ENCODE measurements at places on chromosomes 2 and 18.
A peak's percentile ranks its signal among the peaks of the same experiment; 100 is the strongest.

GRCh38 chr2:45269149-45269793 is 260.0 kb upstream of the SIX2 start:
- DNase-seq = no peak

GRCh38 chr2:110644357-110644756 is 33.5 kb downstream of the BUB1 start:
- no peak for DNase-seq

- DNase-seq = peak; percentile 42
Observed at GRCh38 chr2:120442923-120443571, 97.1 kb downstream of the INHBB start.

DNA sequence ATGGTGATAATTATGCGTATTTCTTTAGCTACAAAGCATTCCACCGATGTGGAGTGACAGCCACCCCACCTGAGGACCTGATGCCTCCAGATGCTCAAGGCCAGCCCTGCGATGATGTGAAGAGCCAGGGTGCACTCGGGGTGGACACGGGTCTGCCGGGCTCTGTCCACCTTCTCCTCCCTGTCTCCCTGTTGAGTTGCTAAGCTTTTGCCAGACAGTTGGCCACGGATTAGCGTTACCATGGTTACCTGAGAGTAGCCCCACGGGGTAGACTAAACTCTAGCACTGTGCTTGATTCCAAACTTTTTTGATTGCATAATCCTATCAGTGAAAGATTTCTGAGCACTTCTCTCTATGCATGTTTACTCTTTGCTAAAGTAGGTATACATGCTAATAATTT is 86.2 kb downstream of the SMIM21 start:
- no peak for DNase-seq

DNA sequence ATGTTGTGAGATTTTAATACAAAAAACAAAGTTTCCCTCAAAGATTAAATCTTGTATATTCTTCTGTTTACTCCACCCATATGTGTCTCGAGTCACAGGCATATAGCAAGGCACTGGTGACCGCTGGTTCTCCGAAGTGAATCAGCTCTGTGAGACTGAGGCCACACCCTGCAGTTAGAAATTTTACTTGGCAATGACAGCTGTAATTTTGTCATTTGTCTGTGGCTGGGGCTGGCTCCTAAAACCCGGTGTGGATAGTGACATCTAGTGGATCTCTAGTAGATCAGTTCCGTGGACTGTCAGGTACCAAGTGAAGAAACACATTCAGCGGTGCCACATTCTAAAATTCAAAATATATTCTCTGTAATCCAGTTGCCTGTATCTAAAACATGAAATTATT is 278.0 kb downstream of the NEDD4L start:
- DNase-seq = peak; percentile 83

DNA sequence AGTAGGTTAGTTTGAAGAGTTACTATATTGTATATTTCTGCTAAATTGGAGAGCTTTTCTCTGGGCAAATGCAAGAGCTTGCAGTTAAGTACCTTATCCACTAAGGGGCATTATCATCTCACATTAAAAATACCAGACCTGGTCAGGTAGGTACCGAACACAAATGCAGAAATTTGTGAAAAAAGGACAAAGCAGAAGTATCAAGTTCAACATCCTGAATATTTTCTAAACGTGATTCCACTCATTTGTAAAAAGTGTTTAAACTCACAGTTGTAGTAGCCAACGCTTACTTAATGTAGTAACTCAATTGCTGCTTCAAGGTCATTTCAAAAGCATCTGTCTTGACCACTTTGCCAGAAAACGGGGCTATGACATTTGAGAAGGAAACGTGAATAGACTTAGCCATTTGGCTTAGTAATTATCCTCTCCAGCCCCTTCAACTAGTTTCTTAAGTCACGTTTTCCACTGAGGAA is 52.1 kb downstream of the CYRIA start:
- DNase-seq = peak; percentile 19

GRCh38 chr18:3525870-3526420 is 76.0 kb downstream of the TGIF1 start:
- DNase-seq = peak; percentile 72

DNA sequence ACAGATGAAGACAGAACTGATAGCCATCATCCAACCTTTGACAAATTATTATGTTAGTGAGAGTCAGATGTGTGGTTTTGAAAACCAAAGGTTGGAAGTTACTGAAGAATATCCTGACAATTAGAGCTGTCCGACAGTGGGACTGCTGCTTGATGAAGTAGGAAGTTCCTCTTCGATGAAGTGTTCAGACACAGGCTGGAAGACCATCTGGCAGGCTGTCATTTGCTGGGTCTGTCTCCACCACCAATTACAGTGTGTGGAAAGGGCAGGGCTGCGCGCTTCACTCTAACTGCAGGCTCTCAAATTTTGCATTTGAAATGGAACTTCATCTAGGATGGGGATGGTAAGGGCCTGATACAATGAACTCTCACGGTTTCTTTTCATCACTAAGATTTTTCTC is 313.8 kb downstream of the PIK3C3 start:
- DNase-seq = no peak

GRCh38 chr18:2411381-2411960 is 159.8 kb downstream of the METTL4 start:
- DNase-seq = peak; percentile 2

GRCh38 chr2:68692511-68692910 is 42.1 kb upstream of the ARHGAP25 start:
- no peak for DNase-seq

- no peak for DNase-seq
Observed at GRCh38 chr2:25032094-25032493, 9.8 kb upstream of the EFR3B start.

DNA sequence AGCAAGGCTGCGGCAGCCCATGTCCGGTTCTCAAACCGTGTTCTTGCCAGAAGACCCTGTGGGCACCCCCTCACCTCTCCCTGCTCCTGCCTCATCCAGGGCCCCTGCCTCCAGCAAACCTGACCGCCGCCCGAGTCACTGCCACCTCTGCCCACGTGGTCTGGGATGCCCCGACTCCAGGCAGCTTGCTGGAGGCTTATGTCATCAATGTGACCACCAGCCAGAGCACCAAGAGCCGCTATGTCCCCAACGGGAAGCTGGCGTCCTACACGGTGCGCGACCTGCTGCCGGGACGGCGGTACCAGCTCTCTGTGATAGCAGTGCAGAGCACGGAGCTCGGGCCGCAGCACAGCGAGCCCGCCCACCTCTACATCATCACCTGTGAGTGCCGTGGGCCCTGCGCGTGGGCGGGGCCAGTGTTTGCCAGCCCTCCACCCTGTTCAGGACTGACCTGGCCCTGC is 32.2 kb downstream of the MTERF4 start:
- DNase-seq = no peak

DNA sequence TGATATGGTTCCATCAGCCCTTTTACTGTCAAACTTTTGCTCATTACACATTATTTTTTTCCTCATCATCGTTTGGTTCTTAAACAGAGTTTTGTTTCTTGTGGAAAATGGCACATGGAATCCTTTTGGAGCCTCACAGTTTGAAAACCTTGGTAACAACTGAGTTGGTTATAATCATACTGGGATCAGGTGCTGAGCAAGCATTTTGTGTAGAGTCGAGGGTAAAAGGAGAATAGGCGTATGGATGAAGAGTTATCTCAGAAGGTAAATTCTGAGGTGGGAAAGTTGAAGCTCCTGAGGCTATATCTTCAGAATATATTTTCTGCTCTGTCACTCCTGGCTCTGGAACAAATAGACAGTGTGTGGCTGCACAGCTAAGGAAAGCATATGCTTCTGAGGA is 274.0 kb upstream of the DSEL start:
- DNase-seq = no peak

DNA sequence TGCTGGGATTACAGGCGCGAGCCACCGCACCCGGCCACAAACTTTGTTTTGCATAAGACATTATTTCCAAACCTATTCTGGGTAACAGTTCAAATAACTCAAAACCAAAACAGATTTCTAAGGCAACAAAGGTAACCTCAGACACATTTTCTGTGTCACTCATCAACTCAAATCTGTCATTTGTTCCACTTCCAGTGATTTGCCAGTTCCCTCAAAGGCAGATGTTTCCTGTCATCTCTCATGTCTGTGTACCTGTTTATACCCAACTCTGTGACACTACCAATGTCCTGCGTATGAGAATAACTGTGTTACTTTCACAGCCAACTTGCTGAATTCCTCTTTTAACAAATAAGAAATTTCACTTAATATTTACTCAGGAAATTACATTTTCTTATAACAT is 54.4 kb downstream of the SCN3A start:
- DNase-seq = peak; percentile 18

DNA sequence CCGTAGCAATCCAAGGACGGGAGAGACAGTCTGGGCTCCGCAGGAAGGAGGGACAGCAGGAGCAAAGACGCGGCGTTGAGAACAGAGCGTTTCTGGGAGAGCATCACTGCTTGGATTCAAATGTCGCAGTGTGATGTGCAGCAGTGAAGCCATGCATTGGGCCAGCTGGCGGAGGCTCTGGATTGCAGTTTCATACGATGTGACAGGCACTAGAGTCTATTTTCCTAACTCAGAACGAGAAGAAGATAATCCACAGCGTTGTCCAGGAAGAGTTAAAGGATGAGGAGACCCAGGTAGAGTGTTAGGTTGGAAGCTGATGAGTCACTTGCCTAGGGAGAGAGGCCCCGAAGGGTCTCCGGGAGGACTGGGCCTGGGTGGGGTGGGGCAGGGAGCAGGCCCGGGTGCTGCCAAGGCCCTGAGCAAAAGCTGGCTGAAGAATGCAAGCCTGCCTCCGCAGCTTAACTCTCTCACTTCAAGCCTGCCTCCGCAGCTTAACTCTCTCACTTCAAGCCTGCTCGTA is 17.7 kb upstream of the SEMA4C start:
- no peak for DNase-seq

- no peak for DNase-seq
Observed at GRCh38 chr2:178275600-178275999, 81.3 kb downstream of the OSBPL6 start.

- peak; percentile 28 for DNase-seq
Observed at GRCh38 chr2:54074606-54075341, 40.6 kb upstream of the ACYP2 start.

DNA sequence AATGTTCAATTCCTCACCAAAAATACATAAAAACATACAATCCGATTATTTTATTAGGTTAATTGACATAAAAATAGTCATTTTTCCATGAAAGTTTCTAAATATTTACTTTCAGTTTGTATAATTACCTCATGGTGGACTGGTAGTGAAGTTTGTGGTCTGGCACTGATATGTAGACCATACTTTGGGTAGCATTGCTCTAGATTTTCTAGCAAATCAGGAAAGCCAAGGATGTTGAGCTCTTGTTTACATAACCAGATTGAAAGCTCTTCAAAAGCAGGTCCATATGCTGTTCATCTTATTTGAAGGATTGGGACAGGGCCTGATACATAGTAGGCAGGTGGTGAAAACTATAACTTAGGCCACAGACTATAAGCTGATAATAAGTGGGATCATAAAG is 61.8 kb downstream of the COMMD1 start:
- no peak for DNase-seq

- peak; percentile 42 for DNase-seq
Observed at GRCh38 chr2:144233317-144233716, 286.6 kb downstream of the ZEB2 start.

- no peak for DNase-seq
Observed at GRCh38 chr2:237715459-237715947, 83.1 kb upstream of the RBM44 start.

GRCh38 chr2:39202639-39203369 is 41.0 kb downstream of the CDKL4 start:
- peak; percentile 59 for DNase-seq

GRCh38 chr2:127256866-127257265 is 36.8 kb upstream of the CYP27C1 start:
- DNase-seq = no peak

DNA sequence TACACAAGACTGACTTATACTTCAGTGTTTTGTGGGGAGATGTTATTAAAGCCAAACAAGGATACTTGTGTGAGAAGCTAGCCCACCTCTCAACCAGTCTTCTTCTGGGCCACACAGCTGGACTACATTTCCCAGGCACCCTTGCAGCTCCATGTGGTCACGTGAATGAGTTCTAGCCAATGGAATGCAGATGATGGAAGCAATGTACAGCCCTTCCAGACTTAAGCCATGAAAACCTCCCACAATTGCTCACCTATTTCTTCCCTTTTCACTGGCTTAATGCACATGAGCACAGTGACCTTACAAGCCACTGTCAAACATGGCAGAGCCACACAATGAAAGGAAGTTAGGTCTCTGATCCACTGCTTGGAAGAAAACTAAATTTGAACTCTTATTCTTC is 20.4 kb upstream of the FEZ2 start:
- peak; percentile 60 for DNase-seq

DNA sequence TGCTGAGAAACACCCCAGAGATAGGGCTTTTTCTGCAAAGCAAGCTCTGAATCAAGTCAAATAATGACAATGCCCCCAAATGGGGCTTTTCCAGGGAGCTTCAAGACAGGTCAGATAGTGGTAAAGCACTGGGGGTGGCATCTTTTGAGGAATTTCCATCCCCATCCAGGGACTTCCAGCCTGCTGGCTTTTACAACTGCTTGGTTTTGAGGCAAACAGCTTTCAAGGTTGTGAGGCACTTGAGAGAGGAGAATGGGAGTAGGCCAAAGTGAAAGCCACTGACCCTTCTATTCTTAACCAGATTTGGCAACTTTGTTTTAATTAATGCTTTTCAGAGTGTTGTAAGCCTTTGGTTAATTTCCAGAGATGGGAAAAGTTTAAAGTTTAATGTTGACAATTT is 762.0 kb upstream of the POU3F3 start:
- DNase-seq = no peak

DNA sequence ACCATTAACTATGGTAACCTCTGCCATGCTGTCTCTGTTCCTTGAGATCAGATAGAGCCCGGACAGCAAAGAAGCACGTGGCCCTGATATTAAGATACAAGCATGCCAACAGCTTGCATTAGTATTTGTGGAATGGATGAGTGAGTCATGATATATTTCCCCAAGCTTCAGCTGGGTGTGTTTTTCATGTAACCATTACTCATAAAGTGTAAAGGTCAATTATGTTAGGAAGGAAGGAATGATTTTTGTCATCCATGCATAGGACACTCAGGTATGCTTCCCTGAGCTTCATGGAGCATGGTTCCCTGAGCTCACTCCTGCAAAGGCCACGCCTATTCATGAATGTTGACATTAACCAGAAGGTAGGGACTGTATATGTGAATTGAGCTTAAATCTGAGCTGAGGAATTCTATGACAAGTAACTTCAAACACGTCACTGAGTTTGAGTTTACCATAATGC is 74.6 kb downstream of the ARL4C start:
- no peak for DNase-seq

All from activated CD4-positive, alpha-beta T cell treated with anti-CD3 and anti-CD28 coated beads, Interleukin-10, Interleukin-2, amounts not matched to agents 100 ng/mL and 50 ng/mL, durations not matched to agents 16 hours and 8 hours (primary cell).